ENCODE measurements at places on chromosomes 12 and 14.

- DNase-seq, result no peak
Measured at GRCh38 chr12:29781188-29781587, 2.6 kb downstream of the TMTC1 start.

- no peak for DNase-seq
Measured at GRCh38 chr14:74567646-74568379, 44.2 kb downstream of the LTBP2 start.

GRCh38 chr14:99626041-99626648 lies 18.8 kb upstream of the HHIPL1 start:
- no peak for DNase-seq

DNA sequence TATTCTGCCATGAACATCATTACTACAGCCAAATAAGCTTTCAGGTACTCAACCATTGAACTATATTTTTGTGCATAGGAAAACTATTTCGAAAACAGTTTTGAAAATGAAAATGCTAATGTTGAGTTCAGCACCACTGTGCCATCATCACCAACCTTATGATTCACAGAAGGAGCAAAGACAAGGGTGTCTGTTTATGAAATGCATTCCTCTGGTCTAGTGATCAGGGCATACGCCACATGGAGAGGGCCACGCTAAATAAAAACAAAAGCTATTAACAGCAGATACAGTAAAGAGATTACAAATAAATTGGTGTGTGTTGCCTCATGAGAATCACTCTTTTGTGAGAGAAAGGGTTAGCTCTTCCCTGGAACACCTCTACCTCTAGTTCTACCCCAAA lies 43.2 kb upstream of the BMAL2 start:
- no peak for DNase-seq

DNA sequence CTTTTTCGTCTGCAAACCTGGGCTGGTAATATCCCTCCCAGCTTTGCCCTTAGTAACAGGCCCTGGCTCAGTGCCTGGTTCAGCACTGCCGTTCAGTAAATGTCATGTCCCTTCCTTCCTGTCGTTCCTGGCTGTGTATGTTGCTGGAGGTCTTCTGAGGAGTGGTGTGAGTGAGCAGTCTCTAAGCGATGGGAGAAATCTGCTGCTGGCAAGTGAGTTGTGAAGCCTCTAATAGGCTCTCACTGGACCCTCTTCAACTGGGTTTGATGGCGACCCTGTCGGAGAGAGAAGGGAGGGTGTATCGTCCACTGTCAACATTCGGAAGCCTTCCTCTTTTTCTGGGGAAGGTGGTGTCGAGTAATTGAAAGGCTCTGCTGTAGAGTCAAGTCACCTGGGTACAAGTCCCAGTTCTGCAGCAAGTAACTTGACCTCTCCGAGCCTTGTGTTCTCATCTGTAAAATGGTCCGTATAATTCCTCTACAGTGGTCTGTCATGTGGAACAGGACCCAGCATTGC lies 62.8 kb downstream of the HRK start:
- no peak for DNase-seq

DNA sequence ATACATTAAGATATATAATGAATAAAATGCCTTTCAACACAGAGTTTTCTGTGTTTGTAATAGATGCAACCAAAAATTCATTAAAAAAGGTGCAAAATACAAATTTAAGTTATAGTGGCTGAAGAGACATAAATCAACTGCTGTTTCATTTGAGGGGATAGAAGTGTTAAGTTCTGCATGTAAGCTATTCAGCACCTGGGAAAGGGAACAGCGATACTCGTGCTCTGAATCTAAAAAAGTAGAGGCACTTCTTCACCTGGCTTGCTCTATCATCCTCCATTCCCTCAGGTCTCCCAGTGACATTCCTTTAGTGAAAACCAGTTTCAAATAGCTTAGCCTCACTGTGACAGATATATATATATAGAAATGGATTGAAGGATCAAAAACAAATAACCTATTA lies 222.6 kb downstream of the ACSS3 start:
- DNase-seq, result no peak

Data from retinal pigment epithelial cell (primary cell).